ENCODE measurements at places on chromosomes 16 and 17.

GRCh38 chr17:79137789-79138165, 63.2 kb downstream of the ENGASE start:
- no peak for DNase-seq

- no peak for DNase-seq
These were observed 79.7 kb upstream of the NOL11 start for GRCh38 chr17:67637901-67638641.

DNA sequence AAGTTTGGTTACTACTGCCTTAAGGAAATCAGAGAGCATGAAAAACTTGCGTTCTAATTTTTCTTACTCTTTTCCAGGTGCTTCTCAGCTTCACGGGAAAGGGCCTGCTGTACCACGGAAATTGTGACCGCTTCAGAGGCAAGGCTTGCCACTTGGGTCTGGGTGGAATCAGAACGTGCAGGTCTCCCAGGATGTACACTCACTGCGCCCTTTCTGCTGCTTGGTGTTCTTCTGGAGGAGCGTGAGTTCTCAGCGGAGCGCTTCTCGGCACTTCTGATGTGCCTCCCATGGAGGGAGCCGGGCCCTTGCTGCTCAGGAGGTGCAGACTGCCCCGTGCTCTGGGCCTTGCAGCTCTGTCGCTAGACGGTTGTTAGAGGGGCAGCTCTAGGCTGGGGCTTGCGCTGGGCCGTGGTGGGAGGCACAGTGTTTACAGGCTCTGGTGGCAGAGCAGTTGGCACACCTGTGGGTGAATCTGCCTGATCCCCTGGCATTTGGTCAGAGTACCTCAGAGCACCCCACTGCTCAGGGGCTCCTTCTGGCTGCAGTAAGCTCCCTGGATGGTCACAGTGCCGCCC, 32.8 kb downstream of the UBN1 start:
- DNase-seq, result no peak

- no peak for DNase-seq
These were observed 19.9 kb downstream of the TEX14 start for GRCh38 chr17:58671969-58672368.

GRCh38 chr17:44530896-44531418, 26.3 kb upstream of the FZD2 start:
- DNase-seq, result no peak
